Stimulated activated effector memory CD8-positive, alpha-beta T cell treated with anti-CD3 and anti-CD28 coated beads, Interleukin-12 subunit alpha, Interleukin-12 subunit beta, amount 100 ng/mL, for 72 hours (primary cell): ENCODE measurements at places on chromosomes 2 and 18.

DNA sequence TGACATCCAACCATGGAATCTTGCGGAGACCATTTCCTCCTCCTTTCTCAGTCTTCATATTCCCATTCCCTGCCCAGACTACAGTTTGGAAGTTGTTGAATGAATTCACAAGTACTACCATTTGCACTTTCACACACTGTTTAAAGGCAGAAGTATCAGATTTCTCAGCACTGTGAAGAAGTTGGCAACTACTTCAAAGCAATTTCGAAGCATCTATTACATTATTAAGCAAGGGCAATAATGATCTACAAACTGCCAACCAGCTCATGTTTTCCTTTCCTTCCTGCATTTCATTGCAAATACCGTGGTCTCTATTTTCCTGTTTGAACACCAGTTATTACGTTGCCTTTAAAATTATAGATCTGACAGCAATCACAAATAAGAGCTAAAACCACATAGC lies 105.5 kb downstream of the IRS1 start:
- DNase-seq = no peak

DNA sequence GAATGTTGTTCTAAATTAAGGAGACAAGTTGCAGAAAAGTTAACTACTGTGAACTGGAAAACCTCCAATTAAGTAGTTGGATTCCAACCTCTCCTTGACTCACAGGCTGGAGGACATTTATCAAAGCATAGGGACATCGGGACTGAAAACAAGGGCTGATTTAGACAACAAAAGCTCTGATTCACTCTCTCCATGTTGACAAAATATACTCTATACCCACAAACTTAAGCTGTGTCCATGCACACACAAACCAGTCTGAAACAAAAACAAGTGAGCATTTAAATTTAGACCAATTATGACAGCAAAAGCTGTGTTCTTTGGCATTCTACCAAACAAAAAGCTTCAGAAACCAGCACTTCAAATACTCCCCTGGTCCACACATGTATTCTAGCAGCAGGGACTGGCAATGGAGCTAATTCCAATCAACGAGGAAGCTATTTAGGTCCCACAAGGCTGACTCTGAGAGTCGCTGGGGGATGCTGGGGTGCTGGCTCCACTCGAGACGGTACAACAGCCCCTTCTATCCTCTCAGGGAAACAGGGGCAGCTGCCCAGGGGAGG lies 71.4 kb downstream of the NXPH2 start:
- no peak for DNase-seq

DNA sequence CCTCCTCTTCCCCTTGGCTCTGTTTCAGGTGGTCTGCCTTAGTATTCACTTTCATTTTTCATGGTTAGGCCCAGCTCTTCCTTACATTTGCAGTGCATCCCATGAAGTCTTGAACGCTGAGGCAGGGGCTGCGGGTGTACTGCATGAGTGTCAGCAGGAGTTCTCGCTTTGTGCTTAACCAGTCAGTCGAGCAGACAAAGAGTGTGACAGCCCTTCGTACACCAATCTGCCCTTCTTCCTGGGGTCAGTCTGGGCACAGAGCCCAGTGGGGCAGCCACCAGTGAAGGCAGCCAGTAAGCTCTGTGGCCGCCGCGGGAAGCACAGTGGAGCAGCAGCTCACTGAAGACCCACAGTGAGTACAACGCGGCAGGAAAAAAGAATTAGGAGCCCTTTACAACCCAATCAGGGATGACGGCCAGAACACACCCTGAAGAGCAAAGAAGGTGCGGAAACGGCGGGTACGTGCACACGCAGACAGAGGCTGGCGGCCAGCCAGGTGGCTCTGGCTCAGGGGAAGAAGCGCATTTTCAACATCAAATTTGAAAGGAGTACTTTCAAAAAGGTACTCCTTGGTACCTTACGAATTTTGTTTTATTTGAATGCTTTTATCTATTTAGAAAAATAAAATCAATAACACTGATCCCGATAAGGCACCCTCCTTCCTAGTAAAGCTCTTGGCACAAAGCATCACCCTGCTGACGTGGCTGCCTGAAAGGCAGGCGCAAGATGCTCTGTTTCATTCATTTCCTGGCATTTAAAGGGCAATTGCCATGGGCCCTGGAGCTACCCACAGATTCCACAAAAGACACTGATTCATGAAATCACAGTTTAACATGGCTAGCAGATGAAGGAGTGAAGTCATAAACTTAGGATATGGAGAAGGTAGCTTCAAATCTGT lies 47.0 kb upstream of the SEMA4C start:
- DNase-seq = no peak

- no peak for DNase-seq
Observed at GRCh38 chr2:236665572-236666118, 96.0 kb downstream of the ACKR3 start.

DNA sequence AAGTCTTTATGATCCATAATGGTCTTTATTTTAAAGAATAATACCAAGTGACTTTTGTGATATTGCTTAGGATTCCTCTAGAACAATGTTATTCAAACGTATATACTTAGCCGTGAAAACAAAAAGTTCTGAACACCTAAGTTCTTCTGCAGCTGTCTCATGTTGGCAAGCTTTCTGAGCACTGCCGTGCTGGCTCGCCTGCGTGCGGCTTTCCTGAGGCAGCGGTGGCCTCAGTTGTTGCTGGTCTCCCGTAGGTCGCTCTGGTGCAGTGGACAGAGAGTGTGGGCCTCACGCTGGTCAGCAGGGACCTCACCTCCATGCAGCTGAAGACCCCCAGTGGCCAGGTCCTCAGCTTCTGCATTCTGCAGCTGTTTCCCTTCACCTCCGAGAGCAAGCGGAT lies 66.8 kb upstream of the NFATC1 start:
- DNase-seq = no peak

DNA sequence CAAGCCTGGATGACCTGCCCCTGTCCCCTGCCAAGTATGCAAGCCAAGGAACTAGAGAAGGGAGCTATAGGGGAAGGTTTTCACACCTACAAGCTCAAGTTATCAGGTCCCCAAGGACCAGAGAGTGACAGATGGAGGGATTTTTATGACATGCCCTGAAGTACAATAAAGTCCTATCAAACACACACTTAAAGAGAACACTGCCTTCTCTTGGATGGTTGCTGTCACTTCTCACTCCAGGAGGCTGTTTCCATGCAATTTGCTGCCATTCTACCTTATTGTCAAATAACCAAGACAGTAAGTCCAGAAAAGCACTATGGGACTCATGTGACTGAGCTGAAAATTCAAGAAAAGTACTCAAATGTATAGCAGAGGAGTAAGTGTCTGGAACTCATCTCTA lies 76.6 kb upstream of the DDX18 start:
- no peak for DNase-seq

DNA sequence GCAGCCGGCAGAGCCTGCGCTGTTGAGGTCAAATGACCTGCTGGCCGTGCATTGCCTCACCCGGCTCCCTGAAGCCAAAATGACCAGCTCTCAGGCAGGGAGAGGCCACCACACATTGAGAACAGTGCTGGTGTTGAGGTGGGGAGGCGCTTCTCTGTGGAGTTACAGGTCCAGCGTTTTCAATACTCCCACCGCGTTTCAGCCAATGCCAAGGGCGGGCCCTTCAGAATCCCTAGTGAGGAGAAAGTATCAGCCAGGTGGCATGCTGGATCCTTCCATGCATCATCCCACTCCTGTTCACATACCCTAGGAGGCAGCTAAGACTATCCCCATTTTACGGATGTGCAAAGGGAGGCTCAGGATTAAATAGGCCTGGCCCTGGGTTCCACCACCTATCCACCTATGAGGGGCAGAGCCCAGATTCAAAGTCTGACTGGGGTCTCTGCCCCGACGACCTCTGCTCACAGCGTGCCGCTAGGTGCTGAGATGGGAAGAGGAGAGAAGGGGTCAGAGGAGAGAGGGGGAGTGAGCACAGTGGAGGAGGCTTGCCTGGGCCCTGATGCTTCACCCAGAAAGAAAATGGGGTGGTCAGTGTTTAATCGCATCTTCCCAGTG lies 137.6 kb upstream of the ID2 start:
- DNase-seq = no peak
